Activated CD4-positive, alpha-beta T cell treated with anti-CD3 and anti-CD28 coated beads for 24 hours (primary cell): ENCODE measurements at places on chromosomes 11 and 22.

DNA sequence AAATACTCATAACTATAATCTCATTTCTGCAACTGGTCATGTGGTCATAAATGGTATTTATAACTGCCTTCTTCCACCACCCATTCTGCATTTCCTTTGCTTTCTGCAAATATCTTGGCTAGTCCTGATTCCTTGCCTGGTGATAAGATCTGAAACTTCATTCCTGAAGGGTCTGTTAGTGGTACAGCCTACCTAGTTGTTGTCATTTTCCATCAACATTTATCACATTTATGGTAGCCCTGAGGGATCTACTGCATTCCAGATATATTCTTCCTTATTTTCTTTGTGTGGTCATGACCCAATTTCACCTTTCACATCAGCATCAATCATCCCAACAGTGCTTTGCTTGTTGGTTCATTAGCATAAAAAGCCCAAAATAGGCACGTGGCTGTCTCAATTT, 50.1 kb downstream of the DDX6 start:
- DNase-seq = no peak

DNA sequence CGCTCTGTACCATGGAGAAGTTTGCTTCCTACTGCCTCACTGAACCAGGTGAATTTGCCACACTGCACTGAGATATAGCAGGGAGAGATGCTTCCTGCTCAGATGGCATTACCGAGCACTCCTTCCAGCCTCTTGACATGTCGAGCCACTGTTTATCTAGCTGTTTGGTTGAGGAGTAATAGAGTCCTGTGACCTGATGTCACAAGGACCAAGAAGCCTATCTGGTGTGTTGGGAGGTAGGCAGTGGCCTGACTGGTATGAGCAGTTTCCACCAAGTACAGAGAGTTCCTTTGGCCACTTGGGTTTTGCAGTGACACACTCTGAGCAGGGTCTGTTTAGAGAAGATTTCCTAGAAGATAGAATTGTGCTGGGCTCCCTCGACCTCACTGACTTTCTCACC, 5.2 kb downstream of the ACAD8 start:
- DNase-seq = no peak

DNA sequence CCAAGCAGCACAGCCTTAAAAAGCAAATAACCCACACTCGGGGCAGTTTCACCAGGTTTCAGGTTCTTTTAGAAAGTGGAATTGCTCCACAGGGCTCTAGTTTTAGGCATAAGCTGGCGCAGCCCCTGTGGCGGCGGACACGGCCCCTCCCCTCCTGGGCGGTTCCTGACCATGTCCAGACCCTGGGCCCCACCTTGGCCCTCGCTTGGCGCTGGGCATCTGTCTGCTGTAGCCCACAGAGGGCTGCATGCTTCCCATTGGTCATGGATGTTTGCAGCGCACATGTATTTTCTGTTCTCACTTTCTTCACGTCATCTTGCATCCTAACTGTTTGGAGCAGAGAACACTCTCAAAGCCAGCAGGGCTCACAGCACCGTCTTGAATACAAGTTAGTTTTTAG, 244.3 kb downstream of the BRD1 start:
- DNase-seq = no peak

DNA sequence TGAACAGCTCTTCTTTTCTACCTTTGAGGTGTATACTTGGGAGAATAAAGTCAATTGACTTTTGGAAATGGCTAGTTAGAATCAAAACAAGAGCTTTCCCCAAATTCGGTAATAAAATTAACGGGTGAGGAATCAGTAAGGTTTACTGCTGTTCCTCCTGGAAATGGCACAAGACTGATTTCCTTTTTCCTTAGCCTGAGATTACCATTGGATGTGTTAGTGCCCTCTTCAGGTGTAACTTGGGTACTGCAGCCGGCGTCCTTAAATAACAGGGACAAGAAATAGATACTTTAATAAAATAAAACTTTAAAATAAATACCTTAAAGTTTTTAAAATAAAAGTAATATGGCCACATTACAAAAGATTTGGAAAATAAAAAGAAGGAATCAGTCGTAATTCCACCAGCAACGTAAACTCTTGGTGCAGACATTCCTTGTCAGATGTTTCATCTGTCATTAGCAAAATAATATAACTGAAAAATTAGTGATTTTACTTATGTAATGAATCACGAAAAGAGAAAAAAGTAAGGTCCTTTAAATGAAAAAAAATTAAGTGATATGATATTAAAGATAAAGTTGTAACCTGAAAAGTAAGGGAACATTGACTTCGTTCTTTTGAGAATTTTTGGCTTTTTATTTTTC, 29.7 kb downstream of the ZFTA start:
- DNase-seq = peak; percentile 54
